ENCODE measurements at places on chromosomes 12 and 14.
A peak's percentile ranks its signal among the peaks of the same experiment; 100 is the strongest.

- DNase-seq, result no peak
Measured at GRCh38 chr12:64389154-64389553, 1.4 kb downstream of the C12orf56 start.

GRCh38 chr14:74506411-74506851, 12.9 kb downstream of the ISCA2 start:
- no peak for DNase-seq

DNA sequence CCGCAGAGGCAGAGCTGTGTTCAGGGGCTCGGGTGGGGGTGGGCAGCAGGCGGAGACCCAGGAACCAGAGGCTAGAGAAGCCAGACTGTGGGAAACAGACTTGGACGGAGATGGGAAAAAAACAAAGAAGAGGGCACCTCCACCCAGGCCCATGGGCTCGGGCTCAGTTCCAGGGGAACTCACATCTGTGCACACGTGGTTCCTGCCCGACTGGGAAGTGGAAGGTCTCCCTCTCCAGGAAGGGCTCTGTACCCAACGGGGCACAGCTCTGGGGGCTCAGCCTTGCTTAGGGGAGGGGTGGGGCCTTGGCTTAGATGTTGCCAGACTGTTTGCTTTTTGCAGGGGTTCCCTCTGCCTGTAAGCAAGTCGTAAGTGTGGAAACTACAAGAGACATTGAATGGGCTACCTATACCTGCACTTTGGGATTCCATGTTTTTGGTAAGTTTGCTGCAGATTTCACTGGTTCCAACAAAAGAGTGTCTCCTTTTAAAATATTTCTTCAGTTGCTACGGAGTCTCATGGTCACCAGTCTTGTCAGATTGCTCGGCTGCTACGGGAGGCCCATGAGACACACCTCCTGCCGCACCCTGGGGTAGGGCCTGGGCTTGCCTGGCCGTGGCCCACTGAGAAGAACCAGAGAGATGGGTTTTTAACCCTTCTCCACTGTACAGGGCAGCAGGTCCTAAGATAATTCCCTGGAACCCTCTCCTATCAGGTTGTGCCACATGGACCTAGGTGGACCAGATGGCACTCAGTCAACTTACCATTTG, 127.6 kb upstream of the EVL start:
- no peak for DNase-seq

DNA sequence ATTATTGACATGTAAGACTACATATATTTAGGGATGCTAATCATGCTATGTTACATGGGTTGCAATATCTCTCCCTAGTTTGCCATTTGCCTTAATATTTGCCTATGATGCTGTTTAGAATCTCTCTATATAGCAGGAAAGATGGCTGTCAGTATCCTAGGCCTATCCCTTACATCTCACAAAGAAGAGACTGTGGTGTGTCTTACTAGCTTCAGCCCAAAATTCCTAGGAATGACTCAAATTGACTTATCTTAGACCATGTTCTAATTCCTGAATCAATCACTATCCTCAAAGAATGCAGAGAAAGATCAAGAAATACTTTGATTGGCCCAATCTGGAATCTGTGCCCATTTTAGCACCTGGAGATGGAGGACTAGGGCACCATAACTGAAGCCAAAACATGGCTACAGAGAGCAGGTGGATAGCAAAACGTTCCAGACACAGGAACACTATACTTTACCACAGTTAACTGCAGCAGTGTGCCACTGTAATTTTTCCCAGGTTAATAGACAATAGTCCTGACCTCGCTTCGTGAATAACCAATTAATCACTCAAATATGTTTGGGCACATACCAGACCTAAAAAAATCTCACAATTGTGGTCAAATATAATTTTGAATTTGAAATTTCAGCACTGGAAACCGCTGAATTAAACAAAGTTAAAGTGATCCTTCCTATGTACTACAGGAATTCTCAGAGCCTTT, 32.7 kb upstream of the GLIPR1 start:
- no peak for DNase-seq

DNA sequence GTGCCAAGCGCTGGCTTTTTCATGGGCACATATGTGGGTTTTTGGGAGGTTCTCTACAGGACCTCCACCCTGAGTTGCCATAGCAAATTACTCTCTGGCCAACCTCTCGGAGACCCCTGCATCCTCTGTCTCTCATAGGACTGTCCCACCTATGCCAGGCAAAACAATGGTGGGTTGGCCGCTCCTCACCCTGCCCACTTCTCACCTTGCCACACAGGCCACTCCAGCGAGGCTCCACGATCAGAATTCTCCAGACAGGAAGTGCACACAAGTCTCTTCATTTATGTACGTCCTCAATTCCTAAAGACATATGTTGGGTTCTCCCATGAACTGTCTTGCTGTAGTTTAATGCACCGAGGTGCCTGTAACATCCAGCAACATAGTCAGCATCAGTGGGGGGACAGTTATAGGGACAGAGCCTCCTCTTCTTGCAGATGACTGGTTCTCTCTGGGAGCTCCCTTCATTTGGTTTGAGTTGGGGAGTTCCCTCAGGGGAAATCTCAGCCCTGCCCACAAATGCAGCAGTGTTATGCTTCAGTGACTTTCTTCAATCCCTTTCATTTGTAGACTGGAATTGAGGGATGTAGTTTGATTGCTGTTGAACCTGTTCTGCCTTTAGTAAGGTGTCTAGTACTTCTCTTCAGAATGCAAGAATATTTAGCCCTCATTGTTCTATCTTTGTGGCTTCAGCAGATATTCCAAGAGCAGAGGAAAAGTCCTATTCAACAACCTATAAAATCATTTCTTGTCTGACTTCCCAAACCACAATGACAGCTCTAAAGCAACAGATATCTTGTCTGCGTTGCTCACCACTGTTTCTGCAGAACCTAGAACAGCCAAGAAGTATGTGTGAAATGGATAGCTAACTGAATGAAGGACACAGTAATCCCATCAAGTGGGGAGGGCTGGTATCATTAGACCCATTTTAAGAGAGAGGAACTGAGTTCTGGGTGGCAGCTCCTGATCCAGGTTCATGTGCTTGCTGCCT, 2.8 kb upstream of the LTBP2 start:
- DNase-seq, result peak; percentile 57

DNA sequence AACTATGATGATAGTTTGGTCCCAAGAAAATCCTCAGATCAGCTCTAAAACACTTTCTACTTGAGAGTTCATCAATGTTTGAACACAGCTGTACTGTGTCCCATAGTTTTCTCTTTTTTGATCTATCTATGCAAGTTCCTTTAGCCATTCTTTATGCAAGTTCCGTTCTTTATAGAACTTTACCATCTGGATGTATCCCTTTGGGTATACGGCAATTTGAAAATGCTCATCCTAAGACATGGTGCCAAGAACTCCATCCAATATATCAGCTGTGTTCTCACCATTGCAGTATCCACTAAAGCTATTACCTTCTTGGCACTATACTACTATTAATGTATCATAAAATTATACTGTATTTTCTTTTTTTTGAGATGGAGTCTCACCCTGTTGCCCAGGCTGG, 276.9 kb downstream of the NOVA1 start:
- no peak for DNase-seq

DNA sequence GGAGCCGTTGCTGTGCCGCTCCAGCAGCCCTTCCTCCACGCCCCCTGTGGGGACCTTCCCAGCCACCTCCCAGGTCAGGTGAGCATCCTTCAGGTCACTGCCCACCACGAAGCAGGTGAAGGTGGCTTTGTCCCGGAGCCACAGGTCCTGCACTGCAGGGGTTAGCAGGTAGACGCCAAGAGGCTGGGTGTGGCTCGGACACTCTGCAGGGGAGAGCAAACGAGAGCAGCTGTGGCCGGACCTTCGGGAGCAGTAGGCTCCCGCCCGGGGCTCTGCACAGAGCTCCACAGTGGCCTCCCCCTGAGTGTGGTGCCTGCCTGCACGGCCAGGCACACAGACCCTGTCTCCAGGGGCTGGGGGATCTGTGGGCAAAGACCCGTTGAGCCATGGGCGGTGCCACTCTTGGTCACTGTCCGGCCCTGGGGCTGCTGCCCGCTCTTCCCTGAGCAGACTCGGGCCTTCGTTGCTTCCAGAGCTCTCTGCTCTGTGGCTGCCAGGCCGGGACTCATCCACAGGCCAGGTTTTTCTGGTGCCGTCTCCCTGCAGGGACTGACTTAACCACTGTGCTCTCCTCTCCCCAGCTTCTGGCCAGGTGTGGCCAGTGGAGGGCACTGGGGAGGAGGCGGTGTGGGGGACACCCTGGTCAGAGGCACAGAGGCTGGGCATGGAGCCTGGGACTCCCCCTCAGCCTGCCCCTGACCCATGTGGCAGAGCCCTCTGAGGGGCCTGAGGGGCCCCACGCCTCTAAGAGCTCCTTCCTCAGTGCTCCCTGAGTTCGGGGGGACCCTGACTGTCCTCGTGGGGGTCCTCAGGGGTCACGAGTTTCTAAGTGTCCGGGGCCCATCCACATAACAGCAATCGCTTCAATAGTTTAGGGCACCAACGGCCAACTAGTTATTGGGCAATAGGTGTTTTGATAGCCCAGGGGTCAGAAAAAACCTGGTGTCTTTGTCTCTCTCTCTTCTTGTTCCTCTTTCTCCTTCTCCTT, 314.9 kb downstream of the TMEM121 start:
- no peak for DNase-seq

DNA sequence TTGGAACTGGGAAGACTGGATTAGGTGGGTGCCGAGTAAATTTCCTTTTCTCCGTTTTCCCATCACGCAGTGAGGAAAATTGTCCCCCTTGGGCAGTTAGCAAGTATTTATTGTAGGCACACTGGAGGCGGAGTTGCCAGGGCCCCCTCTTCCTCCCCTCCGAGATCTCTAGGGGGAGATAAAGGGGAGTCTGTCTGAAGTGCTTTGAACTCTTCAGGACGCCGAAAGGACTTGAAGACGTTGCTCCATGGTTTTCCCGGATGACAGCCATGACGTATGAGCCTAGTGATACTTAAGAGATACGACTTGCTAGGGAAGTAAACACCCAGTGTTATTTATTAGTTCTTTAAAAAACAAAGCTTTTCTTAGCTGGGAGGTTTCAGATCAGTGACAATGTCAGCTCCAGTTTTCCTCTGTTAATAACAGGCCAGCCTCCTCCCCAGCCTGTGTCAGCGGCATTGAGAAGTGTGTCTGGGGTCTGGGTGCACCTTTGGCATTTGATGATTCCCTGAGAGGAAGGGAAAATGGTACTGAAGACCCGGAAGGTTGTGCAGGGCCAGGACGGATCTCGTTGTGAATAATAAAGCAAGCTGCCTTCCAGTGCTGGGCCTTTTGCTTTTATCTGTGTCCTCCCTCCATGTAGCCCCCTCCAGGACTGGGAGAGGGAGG, 78.7 kb downstream of the TSPAN9 start:
- DNase-seq, result no peak

- DNase-seq, result no peak
Measured at GRCh38 chr12:123764109-123764508, 2.0 kb downstream of the DNAH10 start.

Measured in AG10803 (cell line).